BE2C (cell line): ENCODE measurements at places on chromosomes 16 and 17.

GRCh38 chr16:79284766-79285165 lies 315.8 kb downstream of the MAF start:
- DNase-seq, result no peak

DNA sequence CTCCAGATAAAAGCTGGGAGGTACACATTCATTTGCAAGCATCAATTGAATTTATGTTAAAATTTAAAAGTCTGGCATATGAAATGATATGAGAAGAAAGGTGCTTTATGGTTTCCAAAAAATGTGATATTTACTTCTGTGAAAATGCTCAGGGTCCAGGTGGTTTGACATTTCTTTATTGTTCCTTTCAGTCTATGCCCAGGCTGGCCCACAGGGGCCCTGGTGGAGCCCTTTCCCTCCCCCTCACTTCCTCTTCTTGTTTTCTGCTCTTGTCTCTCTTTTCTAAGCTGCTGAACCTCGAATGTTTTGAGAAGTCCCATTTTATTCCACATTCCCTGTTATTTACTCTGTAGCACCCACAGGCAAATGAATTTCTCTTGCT lies 127.8 kb downstream of the HS3ST3B1 start:
- DNase-seq, result no peak

- no peak for DNase-seq
Observed at GRCh38 chr17:71203953-71204352, 916.9 kb upstream of the SOX9 start.

DNA sequence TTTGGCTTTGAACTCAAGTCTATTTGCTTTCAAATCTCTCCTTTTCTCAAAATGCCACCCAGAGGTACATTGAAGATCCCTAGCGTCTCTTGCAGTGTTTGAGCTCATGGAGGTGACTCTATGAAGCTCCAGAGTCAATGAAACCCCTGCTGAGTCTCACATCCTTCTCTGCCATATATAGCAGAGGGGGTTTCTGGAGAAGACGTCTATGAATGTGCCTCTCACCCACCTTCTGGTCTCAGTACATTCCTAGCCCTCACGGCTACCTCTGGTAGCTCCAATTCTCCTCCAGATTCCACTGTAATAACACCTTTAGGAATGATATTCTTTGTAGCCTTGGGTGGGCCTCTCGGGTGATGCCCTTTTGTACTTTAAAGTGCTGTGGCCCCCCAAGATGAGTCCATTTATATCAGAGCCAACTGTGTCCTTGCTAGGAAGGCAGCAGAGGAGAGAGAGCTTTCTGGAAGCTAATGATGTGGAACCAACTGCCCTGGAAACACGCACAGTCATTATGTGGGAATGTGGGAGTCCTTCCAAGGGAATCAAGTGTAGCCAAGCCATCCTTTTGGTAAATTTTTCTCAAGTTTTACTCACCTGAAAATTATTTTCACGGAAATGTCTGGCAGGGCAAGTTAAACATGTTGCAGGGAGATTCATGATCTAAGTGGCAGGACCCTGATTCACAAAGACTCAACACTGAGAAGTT lies 123.4 kb downstream of the ASIC2 start:
- no peak for DNase-seq

GRCh38 chr16:80802138-80802537 lies 2.3 kb downstream of the CDYL2 start:
- DNase-seq, result no peak

DNA sequence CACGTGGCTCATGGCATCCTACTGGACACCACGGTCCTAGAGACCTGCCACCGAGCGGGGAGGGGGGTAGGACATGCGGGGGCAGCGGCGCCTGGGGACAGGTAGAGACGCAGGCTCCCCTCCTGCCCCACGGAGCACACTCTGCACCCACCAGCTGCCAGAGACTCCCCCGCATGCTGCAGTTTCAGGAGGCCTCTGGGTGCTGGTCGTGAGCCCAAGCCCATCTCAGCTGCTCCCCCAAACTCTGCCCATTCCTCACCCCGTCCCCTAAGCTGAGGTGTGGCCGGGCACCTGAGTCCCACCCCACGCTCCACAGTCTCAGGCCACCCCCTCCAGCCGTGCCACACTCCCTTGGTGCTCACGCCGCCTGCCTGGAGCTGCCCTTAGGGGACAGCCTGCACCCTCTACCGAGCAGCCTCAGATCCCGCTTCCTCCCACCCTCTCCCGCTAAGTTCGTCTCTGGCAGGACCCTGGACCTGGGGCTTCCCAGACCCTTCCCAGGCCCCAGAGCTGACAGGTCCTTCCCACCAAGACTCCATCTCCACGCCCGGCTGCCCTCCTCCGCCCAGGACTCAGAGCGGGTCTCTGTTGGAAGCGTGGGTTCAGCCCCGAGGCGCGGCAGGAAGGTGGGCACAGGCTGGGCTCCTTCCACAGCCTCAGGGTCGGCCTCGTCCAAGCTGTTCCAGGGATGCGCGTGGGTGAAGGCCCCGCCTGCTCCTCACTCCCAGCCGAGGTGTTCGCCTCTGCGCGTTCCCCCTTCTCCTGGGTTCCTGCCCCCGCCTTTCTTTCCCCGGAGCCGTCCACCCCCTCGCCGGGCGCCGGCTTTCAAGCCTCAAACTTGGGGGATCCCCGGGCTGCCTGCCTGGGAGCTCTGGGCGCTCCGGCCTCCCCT lies 1.3 kb downstream of the RAB40B start:
- DNase-seq, result no peak

GRCh38 chr16:14491861-14492529 lies 138.1 kb downstream of the PARN start:
- peak; percentile 30 for DNase-seq

- peak; percentile 4 for DNase-seq
Observed at GRCh38 chr16:57616876-57617275, 11.6 kb upstream of the ADGRG1 start.

DNA sequence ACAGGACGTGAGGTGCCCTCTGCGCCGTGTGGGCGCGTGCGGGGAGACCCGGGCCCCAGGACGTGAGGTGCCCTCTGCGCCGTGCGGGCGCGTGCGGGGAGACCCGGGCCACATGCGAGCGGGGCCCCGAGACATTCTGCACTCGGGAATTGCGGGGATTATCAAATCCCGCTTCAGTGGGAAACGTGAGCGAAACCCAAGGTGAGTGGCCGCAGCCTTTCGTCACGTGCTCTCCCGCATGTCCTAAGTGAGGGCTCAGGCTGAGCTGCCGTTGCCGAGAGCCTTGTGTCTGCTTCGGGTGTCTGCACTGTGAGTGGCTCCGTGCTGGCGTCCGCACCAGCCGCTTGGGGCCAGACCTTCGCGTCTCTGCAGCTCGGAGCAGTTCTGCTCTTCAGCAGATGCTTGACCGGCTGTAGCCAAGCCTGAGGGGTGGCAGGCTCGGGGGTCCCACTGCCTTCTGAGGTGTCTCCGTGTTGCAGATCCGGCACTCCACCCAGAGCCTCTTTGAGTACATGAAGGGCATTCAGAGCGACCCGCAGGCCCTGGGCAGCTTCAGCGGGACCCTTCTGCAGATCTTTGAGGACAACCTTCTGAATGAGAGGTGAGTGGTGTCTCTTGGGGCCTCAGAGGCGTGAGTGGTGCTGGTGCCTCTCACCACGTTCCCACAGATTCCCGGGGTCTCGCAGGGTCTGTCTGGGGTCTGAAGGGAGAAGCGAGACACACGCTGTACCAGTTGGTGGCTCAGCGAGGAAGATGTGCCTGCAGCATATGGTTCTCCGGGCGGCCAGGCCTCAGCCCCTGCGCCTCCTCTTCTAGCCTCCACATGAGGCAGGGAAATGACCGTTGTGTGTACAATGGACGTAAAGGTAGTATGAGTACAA lies 90.5 kb upstream of the ZNF750 start:
- peak; percentile 4 for DNase-seq

GRCh38 chr17:19494961-19495806 lies 38.5 kb upstream of the SLC47A1 start:
- DNase-seq, result no peak

GRCh38 chr17:36808180-36808661 lies 129.1 kb upstream of the LHX1 start:
- peak; percentile 70 for DNase-seq

GRCh38 chr17:8785547-8786413 lies 13.4 kb downstream of the MFSD6L start:
- DNase-seq, result peak; percentile 66

GRCh38 chr16:87620201-87620495 lies 17.8 kb downstream of the JPH3 start:
- no peak for DNase-seq

GRCh38 chr17:80695979-80696378 lies 151.3 kb downstream of the RPTOR start:
- DNase-seq, result no peak

- no peak for DNase-seq
Observed at GRCh38 chr17:68910251-68910705, 44.9 kb downstream of the ABCA8 start.

GRCh38 chr17:27609611-27610303 lies 21.2 kb upstream of the LGALS9 start:
- peak; percentile 27 for DNase-seq

- no peak for DNase-seq
Observed at GRCh38 chr16:7449808-7450207, 117.2 kb downstream of the RBFOX1 start.

GRCh38 chr17:58535431-58535830 lies 21.0 kb upstream of the MTMR4 start:
- DNase-seq, result no peak

DNA sequence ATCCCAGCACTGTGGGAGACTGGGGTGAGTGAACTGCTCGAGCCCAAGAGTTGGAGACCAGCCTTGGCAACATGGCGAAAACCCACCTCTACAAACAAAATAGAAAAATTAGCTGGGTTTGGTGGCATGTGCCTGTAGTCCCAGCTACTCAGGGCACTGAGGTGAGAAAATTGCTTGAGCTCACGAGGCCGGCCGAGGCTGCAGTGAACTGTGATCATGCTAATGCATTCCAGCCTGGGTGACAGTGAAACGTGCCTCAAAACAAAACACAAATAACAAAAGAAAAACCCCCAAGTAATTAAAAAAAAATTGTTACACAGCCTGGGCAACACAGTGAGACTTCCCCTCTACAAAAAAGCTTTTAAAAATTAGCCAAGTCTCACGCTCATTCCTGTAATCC lies 5.0 kb downstream of the CCDC47 start:
- no peak for DNase-seq

GRCh38 chr16:2698965-2699750 lies 16.8 kb downstream of the KCTD5 start:
- DNase-seq, result no peak

DNA sequence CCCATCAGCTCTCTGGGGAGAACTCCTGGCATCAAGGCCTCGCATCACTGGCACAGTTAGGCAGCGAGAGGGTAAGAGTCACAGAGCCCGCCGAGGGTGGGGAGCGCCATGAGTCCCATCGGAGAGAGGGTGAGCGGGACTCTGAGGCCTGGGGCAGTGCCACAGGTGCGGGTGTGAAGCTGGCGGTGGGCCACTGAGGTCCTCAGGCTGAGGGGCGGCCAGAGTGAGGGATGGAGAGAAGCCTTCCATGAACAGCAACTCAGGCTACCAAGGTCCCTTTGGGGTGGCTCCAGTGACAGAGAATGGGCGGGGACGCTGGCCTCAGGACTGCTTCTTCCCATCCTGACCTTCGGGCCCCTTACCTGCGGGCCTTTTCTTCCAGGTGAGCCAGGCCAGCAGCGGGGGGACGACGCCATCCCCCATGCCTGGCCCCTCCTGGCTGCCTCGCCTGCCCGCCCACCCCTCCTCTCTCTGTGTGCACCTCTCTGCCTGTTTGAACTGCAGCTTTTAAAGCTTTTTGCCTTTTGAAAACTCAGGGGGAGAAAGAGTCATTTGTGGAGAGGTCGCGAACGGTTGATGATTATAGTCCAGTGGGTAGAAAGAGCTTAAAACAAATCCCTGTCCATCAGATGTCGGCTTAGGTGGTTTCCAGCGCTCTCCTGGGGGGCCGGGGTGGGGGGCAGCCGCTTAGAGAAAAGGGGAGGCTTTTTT lies 149.3 kb upstream of the GSE1 start:
- no peak for DNase-seq

DNA sequence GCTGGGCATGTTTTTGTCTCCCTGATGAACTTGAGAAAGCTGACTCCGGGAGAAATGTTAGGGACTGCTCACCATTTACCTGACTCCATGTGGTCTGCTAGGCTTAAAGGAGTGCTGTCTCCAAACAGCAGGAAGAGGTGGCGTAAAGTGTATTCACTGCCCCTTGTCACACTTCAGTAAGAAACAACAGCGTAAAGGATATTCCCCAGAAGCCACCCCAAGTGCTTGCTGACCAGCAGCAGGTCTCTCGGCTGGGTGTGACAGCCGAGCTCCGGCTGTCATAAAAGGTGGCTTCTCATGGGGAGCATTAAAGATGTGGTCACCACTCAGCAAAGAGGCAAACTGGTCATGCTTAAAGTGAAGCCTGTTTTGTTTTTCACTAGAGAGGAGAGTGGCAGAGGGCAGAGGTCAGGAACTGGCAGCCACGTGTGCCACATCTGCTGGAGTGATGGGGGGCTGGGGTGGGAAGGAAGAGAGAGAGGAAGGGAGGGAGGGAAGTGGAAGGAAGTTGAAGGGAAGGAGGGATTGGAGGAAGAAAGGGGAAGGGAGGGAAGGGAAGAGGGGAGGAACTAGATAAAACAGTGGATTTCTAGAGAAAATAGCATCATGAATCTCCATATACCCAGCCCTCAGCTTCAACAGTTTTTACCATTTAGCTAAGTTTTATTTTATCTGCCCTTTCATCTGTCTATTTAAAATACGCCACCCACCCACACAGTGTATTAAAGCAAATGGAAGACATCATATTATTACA lies 119.3 kb downstream of the CLEC16A start:
- no peak for DNase-seq

DNA sequence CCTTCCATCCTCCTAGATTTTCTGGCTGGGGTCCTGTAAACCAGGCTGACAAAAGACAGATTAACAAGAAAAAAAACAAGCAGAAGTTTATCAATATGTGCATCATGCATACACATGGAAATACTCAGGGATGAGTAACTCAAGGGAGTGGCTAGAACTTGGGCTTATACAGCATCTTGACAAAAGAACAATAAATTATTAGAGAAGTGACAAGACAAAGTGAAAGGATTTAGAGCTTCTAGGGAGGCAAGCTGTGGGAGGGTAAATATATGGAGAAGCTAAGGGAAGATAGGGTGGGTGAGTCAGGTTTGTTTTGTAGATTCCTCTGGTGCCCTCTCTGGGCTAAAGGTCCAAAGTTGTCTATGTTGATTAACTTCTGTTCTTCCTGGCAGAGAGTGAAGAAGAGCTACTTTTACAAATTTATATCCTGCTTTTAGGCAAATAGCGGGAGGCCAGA lies 48.0 kb upstream of the NDRG4 start:
- DNase-seq, result no peak

GRCh38 chr16:81881228-81881627 lies 102.1 kb downstream of the PLCG2 start:
- DNase-seq, result no peak

GRCh38 chr17:10126616-10127501 lies 71.5 kb downstream of the GAS7 start:
- no peak for DNase-seq
